ENCODE measurements at places on chromosomes 1 and 21. TPM values are rescaled to one million over a fixed set of nuclear protein-coding genes. Genes with fewer than 3 reads are reported as not detected.
A peak's percentile ranks its signal among the peaks of the same experiment; 100 is the strongest.

DNA sequence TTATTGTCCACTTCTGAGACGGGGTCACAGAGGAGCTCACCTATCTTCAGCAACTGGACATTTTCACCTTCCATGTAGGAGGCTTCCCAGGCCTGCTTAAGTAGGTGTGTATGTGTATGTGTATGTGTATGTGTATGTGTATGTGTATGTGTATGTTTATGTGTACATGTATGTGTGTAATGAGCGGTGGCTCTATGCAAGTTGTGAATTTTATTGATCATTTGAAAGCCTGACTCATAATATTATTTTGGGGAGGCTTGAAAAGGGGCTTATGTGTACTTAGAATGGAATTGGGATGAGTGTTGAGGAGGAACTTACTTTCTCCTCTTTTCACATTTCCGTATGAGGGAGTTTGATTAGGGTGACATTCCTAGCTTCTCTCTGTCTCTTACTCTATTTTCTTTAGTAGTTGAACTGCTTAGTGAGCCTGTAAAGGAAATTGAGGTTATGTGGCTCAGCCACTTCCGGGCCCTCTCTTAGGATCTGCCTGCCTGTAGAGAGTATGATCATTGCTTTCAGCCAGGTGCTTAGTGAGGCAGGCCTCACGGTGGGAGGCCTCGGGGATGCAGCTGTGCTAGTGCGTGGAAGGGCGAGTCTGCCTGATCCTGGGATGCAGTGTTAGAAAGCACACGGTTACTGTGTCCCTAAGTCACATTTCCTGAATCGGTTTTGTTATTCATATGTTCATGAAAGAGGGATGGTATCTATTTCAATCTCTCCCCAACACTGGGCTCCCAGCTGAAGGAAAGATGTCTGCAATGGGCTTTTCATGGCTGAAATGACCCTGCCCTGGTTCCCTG lies 61.0 kb downstream of the IER5 start:
- no peak overlapping the region for H3K27ac ChIP-seq
- H3K4me1 ChIP-seq: peaks cover 12% of the 10 kb centered on the region
- no peak for DNase-seq
- H3K36me3 ChIP-seq: no peaks in the 10 kb centered on the region

DNA sequence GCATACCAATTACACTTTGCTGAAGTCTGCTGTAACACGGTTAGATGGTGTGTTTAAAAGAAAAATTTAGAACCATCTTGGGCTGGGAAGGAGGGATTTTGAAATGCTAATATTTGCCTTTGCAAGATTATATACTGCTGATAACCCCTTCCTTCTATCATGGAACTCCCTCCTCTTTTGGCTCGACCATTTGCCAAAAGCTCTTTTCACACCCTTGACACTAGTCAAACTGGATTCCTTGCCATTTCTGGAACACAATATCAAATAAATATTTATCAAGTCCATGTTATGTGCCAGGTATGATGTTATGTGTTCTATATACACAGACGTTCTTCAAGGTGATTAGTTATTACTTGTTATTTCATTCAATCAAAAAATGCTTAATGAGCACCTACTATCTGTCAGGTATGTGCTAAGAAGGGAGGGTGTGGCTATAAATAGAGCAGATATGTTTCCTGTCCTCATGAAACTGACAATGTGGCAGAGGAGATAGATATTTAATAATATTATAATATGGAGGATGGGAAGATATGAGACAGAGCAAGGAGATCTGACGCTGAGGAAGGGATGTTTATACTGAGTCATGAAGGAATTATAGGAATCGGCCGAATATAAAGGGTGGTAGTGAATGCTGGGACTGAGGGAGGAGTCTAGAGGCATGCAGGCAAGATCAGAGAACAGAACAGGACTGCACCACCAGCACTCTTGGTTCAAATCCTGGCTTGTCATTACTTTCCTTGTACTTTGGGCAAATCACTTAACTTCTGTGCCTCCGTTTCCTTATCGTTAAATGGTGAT lies 16.1 kb upstream of the XPR1 start:
- H3K27ac ChIP-seq: no peak overlapping the region
- peaks cover 18% of the 10 kb centered on the region for H3K4me1 ChIP-seq
- no peaks in the 10 kb centered on the region for H3K36me3 ChIP-seq
- DNase-seq: no peak
- no peak overlapping the region for H3K4me3 ChIP-seq
- no peaks in the 10 kb centered on the region for H3K27me3 ChIP-seq

GRCh38 chr21:45865106-45865835 lies 116.3 kb upstream of the COL6A1 start:
- no peak overlapping the region for H3K27ac ChIP-seq
- H3K36me3 ChIP-seq: no peaks in the 10 kb centered on the region
- no peak overlapping the region for H3K4me3 ChIP-seq
- DNase-seq: no peak
- H3K27me3 ChIP-seq: peaks cover 5% of the 10 kb centered on the region

The ORC1 gene
- total RNA-seq: 11.0 TPM

The LRRIQ3 gene
- total RNA-seq: 1.0 TPM

The KIF17 gene
- total RNA-seq: 1.1 TPM

DNA sequence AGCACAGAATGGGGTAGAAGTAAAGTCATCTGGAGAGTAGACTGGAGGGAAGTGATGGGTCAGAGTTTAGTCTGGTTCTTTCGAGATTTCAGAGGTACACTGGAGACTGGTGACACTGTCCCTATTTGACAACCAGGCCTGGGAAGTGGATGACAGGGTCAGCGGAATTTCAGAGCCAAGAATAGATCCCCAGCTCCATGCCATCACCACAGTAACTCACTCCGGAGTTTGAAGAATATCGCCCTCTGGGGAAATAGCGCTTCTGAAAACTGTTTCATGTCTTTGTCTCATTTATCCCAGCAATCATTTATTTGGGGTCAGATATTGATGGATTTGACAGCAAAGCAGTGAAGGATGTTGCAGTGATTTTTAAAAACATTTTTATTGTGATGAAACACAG lies 7.6 kb upstream of the NFASC start:
- H3K27me3 ChIP-seq: peaks cover 2% of the 10 kb centered on the region
- no peak overlapping the region for H3K4me3 ChIP-seq
- DNase-seq: no peak
- H3K27ac ChIP-seq: no peak overlapping the region
- no peaks in the 10 kb centered on the region for H3K4me1 ChIP-seq

- H3K36me3 ChIP-seq: no peaks in the 10 kb centered on the region
- H3K27ac ChIP-seq: no peak overlapping the region
- H3K27me3 ChIP-seq: no peaks in the 10 kb centered on the region
- peaks cover 13% of the 10 kb centered on the region for H3K4me1 ChIP-seq
- H3K4me3 ChIP-seq: no peak overlapping the region
- no peak for DNase-seq
Measured at GRCh38 chr1:82226186-82226505, 425.4 kb downstream of the ADGRL2 start.

DNA sequence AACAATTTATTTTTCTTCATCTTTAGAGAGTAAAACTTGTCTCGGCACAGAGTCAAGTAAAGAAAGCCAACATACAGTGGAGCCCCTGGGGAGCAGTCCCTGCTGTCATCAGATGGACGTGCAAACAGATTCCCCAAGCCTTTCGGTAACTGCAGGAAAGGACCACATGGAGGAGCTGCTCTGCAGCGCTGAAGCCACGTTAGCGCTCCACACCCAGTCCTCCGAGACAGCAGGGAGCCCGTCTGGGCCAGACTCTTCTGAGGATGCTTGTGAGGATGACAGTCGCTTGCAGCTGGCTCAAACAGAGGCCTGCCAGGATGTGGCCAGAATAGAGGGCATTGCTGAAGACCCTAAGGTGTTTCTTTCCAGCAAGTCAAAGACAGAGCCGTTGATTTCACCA lies 77.1 kb upstream of the SCCPDH start:
- H3K27ac ChIP-seq: peak overlapping the region; percentile 45
- no peak overlapping the region for H3K4me3 ChIP-seq
- peaks cover 26% of the 10 kb centered on the region for H3K36me3 ChIP-seq
- H3K4me1 ChIP-seq: peaks cover 7% of the 10 kb centered on the region
- peak; percentile 13 for DNase-seq
- H3K27me3 ChIP-seq: no peaks in the 10 kb centered on the region

The HHIPL2 gene
- 0.27 TPM for total RNA-seq

The ATP6V1G3 gene
- total RNA-seq: not detected

The S100A7 gene
- not detected for total RNA-seq

GRCh38 chr1:8217011-8217711 lies 100.8 kb upstream of the SLC45A1 start:
- peak; percentile 15 for DNase-seq
- peaks cover 18% of the 10 kb centered on the region for H3K4me1 ChIP-seq
- no peaks in the 10 kb centered on the region for H3K36me3 ChIP-seq

The SIK1 gene
- total RNA-seq: 8.1 TPM

The LRRC8B gene
- 22.2 TPM for total RNA-seq

GRCh38 chr1:176878750-176879536 lies 285.6 kb downstream of the ASTN1 start:
- DNase-seq: no peak
- H3K27ac ChIP-seq: no peak overlapping the region
- H3K27me3 ChIP-seq: peaks cover 8% of the 10 kb centered on the region
- no peaks in the 10 kb centered on the region for H3K36me3 ChIP-seq
- H3K4me1 ChIP-seq: no peaks in the 10 kb centered on the region
- no peak overlapping the region for H3K4me3 ChIP-seq

The KLHDC9 gene
- total RNA-seq: 14.7 TPM

The FCN3 gene
- total RNA-seq: not detected

DNA sequence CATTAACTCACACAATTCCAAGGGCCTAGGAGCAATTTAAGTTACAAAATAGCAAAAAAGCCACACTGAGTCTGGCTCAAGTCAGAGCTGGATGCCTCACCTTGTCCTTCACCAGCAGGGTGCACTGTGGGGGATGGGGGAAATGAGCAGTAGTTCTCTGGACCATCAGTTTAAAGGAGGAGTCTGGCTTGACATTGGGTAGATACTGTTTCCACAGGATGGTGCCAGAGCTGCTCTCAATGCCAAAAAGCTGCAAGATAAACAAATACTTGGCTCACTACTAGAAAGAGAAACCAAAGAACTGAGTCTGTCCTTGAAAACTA lies 18.8 kb downstream of the EMC1 start:
- peaks cover 18% of the 10 kb centered on the region for H3K36me3 ChIP-seq
- DNase-seq: no peak
- H3K4me1 ChIP-seq: no peaks in the 10 kb centered on the region
- no peaks in the 10 kb centered on the region for H3K27me3 ChIP-seq
- no peak overlapping the region for H3K4me3 ChIP-seq

DNA sequence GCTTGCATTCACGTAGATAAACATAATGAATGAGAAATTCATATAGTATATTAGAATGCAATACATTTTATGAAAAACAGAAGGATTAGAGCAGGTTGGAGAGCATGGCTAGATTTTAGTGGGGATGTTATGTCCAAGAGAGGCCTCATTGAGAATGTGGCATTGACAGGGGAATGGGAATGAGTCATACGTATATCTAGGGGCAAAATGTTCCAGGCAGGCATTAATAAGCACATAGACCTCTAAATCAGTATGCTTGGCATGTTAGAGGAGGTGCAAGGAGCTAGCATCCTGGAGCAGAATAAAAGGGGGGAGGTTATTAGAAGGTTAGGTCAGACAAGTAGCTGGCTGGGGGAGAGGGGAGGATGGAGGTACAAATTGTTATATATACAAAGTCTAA lies 93.0 kb downstream of the USH2A start:
- no peaks in the 10 kb centered on the region for H3K4me1 ChIP-seq
- H3K27me3 ChIP-seq: no peaks in the 10 kb centered on the region
- DNase-seq: no peak
- H3K27ac ChIP-seq: no peak overlapping the region
- no peak overlapping the region for H3K4me3 ChIP-seq

DNA sequence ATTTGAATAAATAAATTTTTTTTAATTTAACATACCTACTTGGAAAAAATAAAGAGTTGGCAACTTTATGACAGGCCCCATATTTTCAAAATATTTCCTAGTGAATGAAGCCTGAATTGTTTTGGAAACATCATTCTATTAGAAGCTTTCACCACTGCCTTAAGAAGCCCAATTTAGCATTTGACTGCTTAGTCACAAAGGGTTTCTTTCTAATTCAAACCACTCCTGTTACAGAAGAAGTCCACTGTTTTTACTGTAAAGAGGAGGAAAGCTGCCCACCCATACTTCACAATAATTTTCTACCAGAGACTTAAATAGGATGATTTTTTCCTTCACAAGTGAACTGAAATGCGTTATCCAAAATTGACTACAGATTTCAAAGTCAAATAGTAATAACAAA lies 534.6 kb upstream of the PTBP2 start:
- H3K27me3 ChIP-seq: no peaks in the 10 kb centered on the region
- no peaks in the 10 kb centered on the region for H3K36me3 ChIP-seq
- no peak overlapping the region for H3K27ac ChIP-seq
- H3K4me1 ChIP-seq: peaks cover 2% of the 10 kb centered on the region
- no peak for DNase-seq
- no peak overlapping the region for H3K4me3 ChIP-seq

GRCh38 chr21:14267076-14267475 lies 51.1 kb downstream of the RBM11 start:
- no peak overlapping the region for H3K27ac ChIP-seq

GRCh38 chr1:184362876-184363275 lies 24.0 kb upstream of the C1orf21 start:
- H3K4me3 ChIP-seq: no peak overlapping the region
- no peak overlapping the region for H3K27ac ChIP-seq
- no peaks in the 10 kb centered on the region for H3K27me3 ChIP-seq
- H3K4me1 ChIP-seq: peaks cover under 1% of the 10 kb centered on the region
- no peak for DNase-seq

The SLC30A2 gene
- total RNA-seq: 0.13 TPM

DNA sequence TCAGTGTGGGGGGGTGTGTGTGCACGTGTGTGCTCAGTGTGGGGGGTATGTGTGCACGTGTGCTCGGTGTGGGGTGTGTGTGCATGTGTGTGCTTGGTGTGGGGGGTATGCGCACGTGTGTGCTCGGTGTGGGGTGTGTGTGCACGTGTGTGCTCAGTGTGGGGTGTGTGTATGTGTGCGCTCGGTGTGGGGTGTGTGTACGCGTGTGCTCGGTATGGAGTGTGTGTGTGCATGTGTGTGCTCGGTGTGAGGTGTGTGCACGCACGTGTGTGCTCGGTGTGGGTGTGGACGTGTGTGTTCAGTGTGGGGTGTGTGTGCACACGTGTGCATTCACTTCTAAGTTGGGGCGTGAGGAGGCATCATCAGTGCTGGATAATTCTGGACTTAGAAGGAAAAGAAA lies 77.9 kb downstream of the PRDM16 start:
- H3K4me1 ChIP-seq: peaks cover 9% of the 10 kb centered on the region
- no peaks in the 10 kb centered on the region for H3K36me3 ChIP-seq
- DNase-seq: no peak
- H3K27me3 ChIP-seq: no peaks in the 10 kb centered on the region
- no peak overlapping the region for H3K27ac ChIP-seq
- H3K4me3 ChIP-seq: no peak overlapping the region

- no peak for DNase-seq
- no peaks in the 10 kb centered on the region for H3K36me3 ChIP-seq
- H3K4me3 ChIP-seq: no peak overlapping the region
- no peak overlapping the region for H3K27ac ChIP-seq
Measured at GRCh38 chr1:39102537-39103327, 76.6 kb downstream of the NDUFS5 start.

Data from progenitor cell of endocrine pancreas (in vitro differentiated cells).